Central memory CD8-positive, alpha-beta T cell (primary cell): ENCODE measurements at places on chromosomes 13 and 19.

DNA sequence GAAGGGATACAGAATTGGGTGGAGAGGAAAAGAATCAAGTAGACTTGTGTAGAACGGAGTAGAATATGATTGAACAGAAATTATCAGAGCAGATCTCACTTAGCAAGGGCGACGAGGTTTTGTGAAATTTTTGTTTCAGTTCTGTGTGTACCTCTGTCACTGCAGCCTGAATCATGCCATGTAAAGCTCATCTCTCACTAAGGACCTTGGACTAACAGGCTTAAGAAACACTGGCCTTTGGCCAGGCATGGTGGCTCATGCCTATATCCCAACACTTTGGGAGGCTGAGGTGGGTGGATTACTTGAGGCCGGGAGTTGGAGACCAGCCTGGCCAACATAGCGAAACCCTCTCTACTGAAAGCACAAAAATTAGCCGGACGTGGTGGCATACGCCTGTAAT, 62.6 kb downstream of the MYH14 start:
- H3K4me1 ChIP-seq: no peaks in the 10 kb centered on the region
- no peak overlapping the region for H3K4me3 ChIP-seq
- H3K27me3 ChIP-seq: peaks cover 52% of the 10 kb centered on the region
- H3K27ac ChIP-seq: no peak overlapping the region
- no peak for DNase-seq

DNA sequence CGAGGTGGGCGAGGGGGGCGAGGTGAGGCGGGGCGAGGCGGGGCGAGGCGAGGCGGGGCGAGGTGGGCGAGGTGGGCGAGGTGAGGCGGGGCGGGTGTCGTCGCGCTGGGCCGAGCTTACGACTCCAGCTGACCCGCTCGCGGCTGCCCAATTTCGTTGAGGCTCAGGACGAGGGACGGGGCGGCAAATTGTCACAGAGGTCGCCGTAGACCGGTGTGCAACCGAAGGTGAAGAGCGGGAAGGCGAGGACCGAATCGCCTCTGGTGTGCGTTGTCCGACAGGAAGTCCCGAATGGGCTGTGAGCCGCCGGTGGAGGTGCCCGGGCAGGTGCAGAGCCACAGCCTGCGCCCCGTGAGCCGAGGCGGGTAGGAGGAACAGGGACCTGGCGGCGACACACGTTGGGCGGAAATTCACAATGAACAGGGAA, at the start of gene LACC1:
LACC1 (plus strand) TSS at position 150 of the 427 bp plus-strand sequence. CDS start 1,082 bp downstream, outside the sequence.
- H3K4me3 ChIP-seq: peak within 1 kb of the TSS; percentile 86
- H3K27ac ChIP-seq: peak within 1 kb of the TSS; percentile 91
- H3K36me3 ChIP-seq: peaks cover 2% of the 10 kb centered on the region
- DNase-seq: peak; percentile 16
- H3K4me1 ChIP-seq: peaks cover 13% of the 10 kb centered on the region

GRCh38 chr19:47096100-47096704, 17.4 kb downstream of the ZC3H4 start:
- no peak overlapping the region for H3K4me3 ChIP-seq
- peaks cover 36% of the 10 kb centered on the region for H3K4me1 ChIP-seq
- peaks cover 22% of the 10 kb centered on the region for H3K36me3 ChIP-seq
- peak overlapping the region; percentile 44 for H3K27ac ChIP-seq

- peaks cover 19% of the 10 kb centered on the region for H3K4me1 ChIP-seq
- no peak overlapping the region for H3K4me3 ChIP-seq
- H3K27ac ChIP-seq: no peak overlapping the region
- DNase-seq: no peak
- peaks cover 80% of the 10 kb centered on the region for H3K36me3 ChIP-seq
- no peaks in the 10 kb centered on the region for H3K27me3 ChIP-seq
Observed at GRCh38 chr19:18853755-18854427, 22.1 kb downstream of the UPF1 start.

DNA sequence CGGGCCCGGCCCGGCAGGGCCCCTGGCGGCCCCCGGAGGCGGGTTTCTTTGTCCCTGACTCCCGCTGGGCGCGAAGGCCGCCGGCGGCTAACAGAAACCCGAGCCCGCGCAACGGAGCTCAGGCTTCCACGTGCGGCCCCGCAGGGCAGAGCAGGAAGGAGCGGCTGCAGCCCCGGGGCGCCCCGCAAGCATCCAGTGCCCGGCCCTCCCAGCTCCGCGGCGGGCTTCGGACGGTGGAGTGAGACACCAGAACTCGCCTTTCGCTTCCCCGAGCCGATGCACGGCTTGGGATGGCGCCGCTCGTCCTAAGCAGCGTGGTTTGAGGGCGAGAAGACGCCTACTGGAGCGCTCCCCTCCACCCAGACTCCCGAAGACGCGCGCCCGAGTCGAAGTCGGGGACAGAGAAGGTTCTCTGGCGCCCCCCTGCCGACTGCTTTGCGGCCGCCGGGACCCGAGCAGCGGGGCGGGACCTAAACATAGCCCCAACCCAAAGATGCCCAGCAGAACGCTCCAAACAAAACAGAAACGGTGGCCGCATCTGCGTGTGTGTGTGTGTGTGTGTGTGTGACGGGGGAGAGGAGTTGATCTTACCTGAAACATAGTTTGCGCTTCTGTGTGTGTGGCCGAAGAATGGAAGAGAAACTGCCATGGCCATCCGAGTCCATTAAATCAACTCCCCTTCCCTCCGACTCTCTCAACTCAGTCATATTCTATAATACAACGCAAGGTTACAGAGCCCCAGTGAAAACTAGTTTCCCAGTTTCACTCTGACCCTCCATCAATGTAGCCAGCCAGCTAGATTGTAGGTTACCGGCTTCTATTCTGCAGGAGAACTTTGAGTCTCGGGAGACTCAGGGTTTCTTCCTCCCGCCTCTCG, 629 bp upstream of the FGF9 start:
- H3K27ac ChIP-seq: peak overlapping the region; percentile 95
- peaks cover 49% of the 10 kb centered on the region for H3K4me1 ChIP-seq
- DNase-seq: no peak

DNA sequence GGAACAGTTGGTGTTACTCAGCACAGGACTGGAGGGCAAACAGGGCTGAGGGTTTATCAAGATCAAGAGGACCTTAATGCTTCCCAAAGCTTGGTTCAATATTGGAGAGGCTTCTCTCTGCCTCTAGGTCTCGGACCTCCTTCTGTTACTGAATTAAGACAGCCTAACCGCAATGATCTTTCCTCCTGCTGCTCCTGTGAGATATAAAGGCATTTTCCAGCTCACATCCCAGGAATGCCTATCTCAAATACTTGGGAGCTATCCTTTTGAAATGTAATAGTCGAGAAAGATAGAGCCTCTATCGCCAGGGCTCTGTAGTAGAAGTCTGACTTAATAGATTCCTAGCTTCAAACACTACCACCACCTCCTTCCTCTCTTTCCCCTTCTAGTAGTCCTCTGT, 1475.0 kb downstream of the SLITRK1 start:
- H3K4me1 ChIP-seq: no peaks in the 10 kb centered on the region
- H3K36me3 ChIP-seq: no peaks in the 10 kb centered on the region
- no peak for DNase-seq
- no peak overlapping the region for H3K4me3 ChIP-seq
- H3K27ac ChIP-seq: no peak overlapping the region

GRCh38 chr19:34578173-34578572, 96.6 kb downstream of the WTIP start:
- peaks cover 37% of the 10 kb centered on the region for H3K27me3 ChIP-seq
- no peak for DNase-seq

DNA sequence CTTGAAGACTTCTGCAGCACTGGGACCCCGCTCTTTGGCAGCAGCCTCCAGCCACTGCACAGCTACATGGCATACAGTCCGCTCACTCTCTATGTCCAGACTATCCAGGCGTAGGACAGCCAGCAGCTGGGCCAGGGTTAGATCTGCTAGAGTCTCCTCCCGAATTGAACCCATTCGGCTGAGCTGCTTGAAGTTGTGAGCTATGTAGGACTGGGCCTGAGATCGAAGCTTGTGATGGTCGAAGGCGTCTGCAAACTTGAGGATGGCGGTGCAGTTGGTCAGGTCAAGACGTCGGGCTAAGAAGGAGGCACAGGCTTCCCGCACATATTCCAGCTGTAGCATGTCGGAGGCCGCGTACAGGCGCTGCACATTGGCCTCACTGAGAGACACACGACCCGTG, 900 bp downstream of the KBTBD7 start:
- peaks cover 22% of the 10 kb centered on the region for H3K4me1 ChIP-seq
- peak overlapping the region; percentile 92 for H3K4me3 ChIP-seq
- H3K27me3 ChIP-seq: no peaks in the 10 kb centered on the region
- H3K27ac ChIP-seq: peak overlapping the region; percentile 92
- no peak for DNase-seq

DNA sequence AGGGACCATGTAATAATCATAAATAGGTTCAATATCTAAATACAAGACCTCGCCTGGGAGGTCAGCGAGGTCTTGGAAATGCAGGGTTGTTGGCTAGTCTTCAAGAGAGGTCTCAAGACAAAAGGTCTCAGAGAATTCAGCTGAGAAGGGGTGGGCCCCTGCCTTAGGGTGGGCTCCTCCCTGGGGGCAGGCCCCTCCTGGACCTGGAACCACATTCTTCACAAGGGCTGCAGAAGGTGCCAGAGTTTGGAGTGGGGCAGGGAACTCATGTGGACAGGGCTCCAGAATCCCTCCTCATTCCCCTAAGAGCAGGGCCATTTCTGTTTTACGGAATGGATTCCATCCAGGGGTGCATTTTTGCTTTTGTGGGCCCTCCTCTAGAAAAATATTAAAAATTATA, 10.2 kb downstream of the CEACAM18 start:
- no peak overlapping the region for H3K4me3 ChIP-seq
- H3K27me3 ChIP-seq: peaks cover 34% of the 10 kb centered on the region
- no peak for DNase-seq
- no peak overlapping the region for H3K27ac ChIP-seq
- no peaks in the 10 kb centered on the region for H3K4me1 ChIP-seq

GRCh38 chr13:27183561-27184147, 12.0 kb upstream of the USP12 start:
- peaks cover 22% of the 10 kb centered on the region for H3K27me3 ChIP-seq
- no peak overlapping the region for H3K27ac ChIP-seq
- H3K4me3 ChIP-seq: no peak overlapping the region
- no peaks in the 10 kb centered on the region for H3K4me1 ChIP-seq
- no peak for DNase-seq

GRCh38 chr19:17458970-17459369, 1.8 kb downstream of the NXNL1 start:
- H3K27me3 ChIP-seq: peaks cover 66% of the 10 kb centered on the region
- H3K27ac ChIP-seq: no peak overlapping the region
- no peak for DNase-seq
- no peaks in the 10 kb centered on the region for H3K4me1 ChIP-seq
- no peaks in the 10 kb centered on the region for H3K36me3 ChIP-seq

- peaks cover 15% of the 10 kb centered on the region for H3K4me1 ChIP-seq
- no peaks in the 10 kb centered on the region for H3K27me3 ChIP-seq
- H3K4me3 ChIP-seq: no peak overlapping the region
- no peak for DNase-seq
- H3K36me3 ChIP-seq: peaks cover 4% of the 10 kb centered on the region
Observed at GRCh38 chr19:10882108-10882457, 10.7 kb downstream of the CARM1 start.

DNA sequence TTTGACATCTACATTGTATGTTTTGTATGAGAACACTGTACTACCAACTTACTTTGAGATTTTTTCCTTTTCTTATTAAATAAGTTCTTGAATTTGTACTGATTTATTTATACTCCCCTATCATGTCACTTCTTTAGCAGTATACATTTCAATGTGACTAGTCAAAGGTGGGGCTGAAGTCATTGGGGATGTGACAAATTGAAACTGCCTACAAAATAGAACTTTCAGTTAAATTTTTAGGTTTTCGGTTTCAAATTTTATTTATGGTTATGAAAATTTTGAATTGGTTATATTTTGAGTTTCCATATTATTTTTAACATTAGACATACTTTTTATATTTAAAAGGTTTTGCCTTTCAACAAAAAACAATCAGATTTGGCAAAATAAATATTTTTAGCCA, 221.6 kb downstream of the NBEA start:
- H3K36me3 ChIP-seq: no peaks in the 10 kb centered on the region
- no peaks in the 10 kb centered on the region for H3K4me1 ChIP-seq
- no peak overlapping the region for H3K4me3 ChIP-seq

DNA sequence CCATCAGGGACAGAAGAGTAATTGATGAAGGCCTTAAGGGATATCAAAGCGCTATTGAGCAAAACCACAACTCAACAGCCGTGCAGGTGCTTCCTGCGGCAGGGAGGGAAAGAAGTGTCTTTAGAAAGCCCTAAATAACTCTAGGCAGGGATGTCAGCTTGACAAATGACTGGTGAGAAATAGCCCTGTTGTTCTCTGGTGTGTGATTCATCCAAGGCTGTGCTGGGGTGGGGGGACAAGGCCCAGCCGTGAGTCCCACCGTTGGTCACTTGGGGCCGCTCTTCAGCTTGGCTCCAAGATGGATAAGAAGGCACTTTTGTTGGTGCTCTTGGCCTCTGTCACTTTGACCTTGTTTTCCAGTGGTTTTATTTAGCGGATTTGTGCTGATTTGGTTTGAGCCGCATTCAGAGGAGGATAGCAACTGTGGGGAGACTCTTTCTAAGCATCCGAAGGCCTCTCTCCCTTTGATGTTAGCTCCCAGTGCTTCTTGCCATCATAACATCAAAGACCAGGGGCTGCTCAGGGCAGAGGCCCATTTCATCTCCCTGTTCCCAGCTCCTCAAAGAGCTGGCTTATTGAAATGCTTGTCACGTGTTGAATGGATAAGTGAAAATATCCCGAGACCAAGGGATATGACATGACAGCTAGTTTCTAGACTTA, 130.3 kb upstream of the SERP2 start:
- no peak overlapping the region for H3K4me3 ChIP-seq
- H3K27ac ChIP-seq: no peak overlapping the region
- no peak for DNase-seq
- no peaks in the 10 kb centered on the region for H3K4me1 ChIP-seq
- no peaks in the 10 kb centered on the region for H3K36me3 ChIP-seq

DNA sequence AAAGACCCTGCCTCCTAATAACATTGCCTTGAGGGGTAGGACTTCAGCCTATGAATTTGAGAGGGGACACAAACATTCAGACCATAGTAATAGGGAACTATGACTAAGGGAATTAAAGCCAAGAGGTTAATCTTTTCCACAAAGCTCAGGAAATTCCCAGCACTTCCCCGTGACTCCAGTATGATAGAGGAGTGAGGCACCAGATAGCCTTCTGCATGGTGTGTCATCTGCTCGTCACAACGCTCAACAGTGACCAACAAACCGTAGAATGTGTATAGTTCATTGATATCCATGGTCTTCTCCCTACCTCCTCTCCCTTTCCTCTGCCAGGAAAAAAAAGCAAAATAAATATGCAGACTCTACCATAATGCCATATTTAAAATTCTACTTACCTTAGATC, 64.4 kb downstream of the B3GLCT start:
- H3K27ac ChIP-seq: no peak overlapping the region
- H3K36me3 ChIP-seq: peaks cover 4% of the 10 kb centered on the region
- H3K4me3 ChIP-seq: no peak overlapping the region
- no peaks in the 10 kb centered on the region for H3K27me3 ChIP-seq
- no peaks in the 10 kb centered on the region for H3K4me1 ChIP-seq

DNA sequence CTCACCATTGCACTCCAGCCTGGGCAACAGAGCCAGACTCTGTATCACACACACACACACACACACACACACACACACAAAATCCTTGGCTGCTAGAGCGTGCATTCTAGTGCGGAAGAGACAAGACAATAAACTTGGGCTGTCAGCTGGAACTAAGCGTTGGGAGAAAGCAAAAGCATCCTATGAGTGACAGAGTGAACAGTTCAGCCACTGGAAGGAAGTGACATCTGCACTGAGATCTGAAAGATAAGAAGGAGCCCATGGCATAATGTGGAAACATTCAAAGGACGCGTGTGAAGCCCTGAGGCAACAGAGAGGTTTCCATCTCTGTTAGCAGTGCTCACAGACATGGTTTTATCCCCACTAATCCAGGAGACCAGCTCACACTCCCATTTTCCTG, 3.5 kb upstream of the SLC1A5 start:
- peaks cover 8% of the 10 kb centered on the region for H3K36me3 ChIP-seq
- H3K27me3 ChIP-seq: no peaks in the 10 kb centered on the region
- no peak overlapping the region for H3K4me3 ChIP-seq

GRCh38 chr19:3788996-3789778, 3.0 kb upstream of the MATK start:
- no peaks in the 10 kb centered on the region for H3K27me3 ChIP-seq
- peak overlapping the region; percentile 81 for H3K27ac ChIP-seq
- peak overlapping the region; percentile 70 for H3K4me3 ChIP-seq
- peaks cover 9% of the 10 kb centered on the region for H3K36me3 ChIP-seq
